Endothelial cell (in vitro differentiated cells): ENCODE measurements at places on chromosomes 2 and 18.
A peak's percentile ranks its signal among the peaks of the same experiment; 100 is the strongest.

DNA sequence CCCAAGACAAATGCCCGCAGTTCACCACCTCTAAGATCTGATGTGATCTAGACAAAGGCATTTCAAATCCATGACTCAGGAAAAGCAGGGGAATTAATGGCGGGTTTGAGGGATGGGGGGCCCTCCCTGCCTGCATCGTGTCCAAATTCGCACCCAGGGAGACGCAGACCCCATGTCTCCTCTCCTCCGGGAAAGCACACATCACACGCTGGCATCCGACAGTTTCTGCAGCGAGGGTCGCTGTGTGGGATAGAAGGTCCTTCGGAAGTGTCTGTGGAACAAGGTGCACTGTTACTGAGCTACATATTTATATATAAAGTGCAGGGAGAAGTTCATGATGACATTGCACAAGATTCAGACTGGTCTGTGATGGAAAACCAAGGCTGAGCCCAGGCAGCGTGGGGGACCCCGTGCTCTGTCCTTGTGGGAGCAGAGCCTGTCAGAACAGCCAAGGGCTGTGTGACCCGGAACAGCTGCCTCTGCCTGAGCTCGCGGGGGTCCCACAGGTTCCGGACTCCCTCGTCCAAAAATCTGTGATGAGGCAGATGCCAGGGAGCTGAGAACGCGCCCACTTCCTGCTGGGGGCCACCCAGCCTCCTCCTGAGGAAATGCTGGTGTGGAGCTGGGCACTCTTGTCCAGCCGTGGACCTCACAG lies 82.3 kb upstream of the CTDP1 start:
- peaks cover 7% of the 10 kb centered on the region for H3K36me3 ChIP-seq
- H3K27ac ChIP-seq = no peak overlapping the region
- peaks cover 37% of the 10 kb centered on the region for H3K4me1 ChIP-seq

GRCh38 chr2:14544247-14544646 lies 88.3 kb upstream of the LRATD1 start:
- H3K4me3 ChIP-seq = no peak overlapping the region
- no peaks in the 10 kb centered on the region for H3K4me1 ChIP-seq
- H3K27ac ChIP-seq = no peak overlapping the region
- H3K27me3 ChIP-seq = peaks cover 2% of the 10 kb centered on the region

DNA sequence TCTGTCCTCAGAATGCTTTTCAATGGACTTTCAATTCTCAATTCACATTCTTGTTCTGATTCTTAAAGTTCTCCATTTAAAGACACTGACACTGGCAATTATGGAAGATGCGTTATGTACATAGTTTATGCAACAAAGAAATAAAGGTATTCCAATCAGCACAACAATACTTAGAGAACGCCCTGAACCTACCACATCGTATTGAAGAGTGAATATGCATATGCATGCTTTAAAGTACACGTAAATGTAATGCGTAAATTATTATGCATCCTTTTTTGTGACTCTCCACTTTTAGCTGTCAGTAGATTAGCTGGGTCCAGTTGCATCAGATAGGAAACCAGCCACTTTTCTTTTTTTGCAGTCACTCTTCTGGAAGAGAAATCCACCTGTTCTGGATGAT lies 83.5 kb downstream of the RBM43 start:
- no peak for DNase-seq
- H3K4me3 ChIP-seq = no peak overlapping the region
- H3K27ac ChIP-seq = no peak overlapping the region
- H3K27me3 ChIP-seq = no peaks in the 10 kb centered on the region

DNA sequence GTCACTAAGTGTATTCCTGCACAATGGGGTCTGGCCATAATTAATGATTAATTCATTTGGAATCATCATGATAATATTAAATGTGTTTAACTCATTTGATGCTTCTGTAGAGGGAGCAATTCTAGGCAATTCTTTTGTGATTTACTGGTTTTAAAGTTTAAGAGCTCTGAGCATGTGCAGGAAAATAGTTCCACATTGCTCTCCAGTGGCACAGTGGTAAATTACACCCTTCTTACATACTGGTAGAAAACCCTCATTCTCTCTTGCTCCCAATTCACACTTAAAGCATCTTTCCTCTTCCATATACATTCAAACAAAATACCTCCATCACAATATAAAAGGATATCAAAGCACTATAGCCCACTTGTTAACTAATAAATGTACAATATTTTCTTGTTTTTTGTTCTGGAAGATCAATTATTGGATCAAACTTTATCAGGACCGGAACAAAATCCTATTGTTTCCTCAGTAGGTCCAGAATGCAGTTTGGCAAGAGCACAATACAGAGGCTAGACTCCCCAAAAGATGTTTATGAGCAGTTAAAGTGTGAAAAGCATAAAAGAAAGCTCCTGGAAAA lies 844.3 kb downstream of the MBD2 start:
- no peaks in the 10 kb centered on the region for H3K36me3 ChIP-seq
- H3K27me3 ChIP-seq = no peaks in the 10 kb centered on the region
- H3K27ac ChIP-seq = no peak overlapping the region
- no peak overlapping the region for H3K4me3 ChIP-seq
- DNase-seq = peak; percentile 6

- no peak overlapping the region for H3K4me3 ChIP-seq
- peaks cover 3% of the 10 kb centered on the region for H3K27me3 ChIP-seq
- H3K4me1 ChIP-seq = no peaks in the 10 kb centered on the region
Observed at GRCh38 chr2:213640738-213641425, 356.6 kb downstream of the SPAG16 start.

DNA sequence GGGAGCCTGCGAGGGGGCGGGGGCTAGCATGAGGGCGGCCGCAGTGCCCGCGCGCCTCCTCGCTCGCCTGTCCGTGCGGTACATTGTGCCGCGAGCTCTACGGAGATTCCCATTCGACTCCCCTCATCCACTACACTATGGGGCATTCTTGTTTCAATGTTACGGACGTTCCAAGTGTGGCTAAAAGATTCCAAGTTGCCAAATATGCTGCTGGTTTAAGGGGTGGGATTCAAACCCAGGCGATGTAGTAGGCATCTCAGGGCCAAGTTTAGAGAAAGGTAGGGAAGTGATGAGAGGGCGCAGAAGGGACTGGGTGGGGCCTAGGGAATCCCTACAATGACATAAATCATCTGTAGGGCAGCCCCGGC lies 10.0 kb upstream of the CRYBA2 start:
- H3K27me3 ChIP-seq = peaks cover 26% of the 10 kb centered on the region
- no peak overlapping the region for H3K27ac ChIP-seq
- peaks cover 7% of the 10 kb centered on the region for H3K4me1 ChIP-seq
- no peak overlapping the region for H3K4me3 ChIP-seq
- DNase-seq = no peak

DNA sequence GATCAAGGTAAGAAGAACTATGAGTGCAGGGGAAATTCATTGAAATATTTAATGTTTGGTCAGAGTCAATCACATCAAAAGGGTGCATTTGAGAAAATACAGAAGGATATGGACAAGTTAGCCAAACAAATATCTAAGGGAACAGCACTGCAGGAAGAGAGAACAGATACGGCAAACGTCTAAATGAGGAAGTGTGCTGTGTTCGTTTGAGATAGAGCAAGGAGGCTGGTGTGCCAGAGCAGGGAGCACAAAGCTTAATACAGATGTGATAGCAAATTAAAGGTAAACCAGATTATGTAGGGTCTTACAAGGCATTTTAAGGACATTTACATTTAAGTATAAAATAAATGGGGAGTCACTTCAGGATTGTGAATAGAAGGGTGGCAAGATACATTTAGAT lies 241.3 kb upstream of the ZNF804A start:
- no peak overlapping the region for H3K27ac ChIP-seq
- H3K27me3 ChIP-seq = no peaks in the 10 kb centered on the region
- no peaks in the 10 kb centered on the region for H3K36me3 ChIP-seq
- H3K4me1 ChIP-seq = no peaks in the 10 kb centered on the region

DNA sequence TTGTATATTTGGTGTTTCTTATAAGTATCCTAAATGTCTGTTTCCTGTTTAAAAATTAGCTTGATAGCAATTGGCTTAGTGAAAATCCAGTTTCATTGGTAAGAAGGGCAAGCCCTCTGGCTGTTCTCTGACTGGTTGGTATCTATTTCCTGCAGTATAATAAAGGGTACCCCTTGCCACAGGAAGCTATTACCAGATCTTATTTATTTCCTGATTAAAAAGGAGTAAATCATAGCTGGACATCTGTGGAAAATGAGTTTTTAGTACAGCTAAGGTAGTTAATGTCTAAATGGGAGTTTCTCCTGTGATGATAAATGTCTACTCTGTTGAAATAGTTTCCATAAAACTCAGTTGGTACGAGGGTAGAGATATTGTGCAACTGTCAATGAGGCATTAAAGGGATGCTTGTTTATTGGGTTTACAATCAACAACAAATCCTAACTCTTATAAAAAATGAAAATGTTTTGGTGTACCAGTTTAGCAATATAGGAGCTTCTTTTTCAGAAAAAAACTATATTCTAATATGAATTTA lies 58.7 kb downstream of the FASTKD2 start:
- H3K36me3 ChIP-seq = no peaks in the 10 kb centered on the region
- peaks cover 1% of the 10 kb centered on the region for H3K27me3 ChIP-seq
- H3K4me1 ChIP-seq = peaks cover 16% of the 10 kb centered on the region
- H3K4me3 ChIP-seq = no peak overlapping the region
- no peak for DNase-seq
- H3K27ac ChIP-seq = no peak overlapping the region

GRCh38 chr2:204842661-204843485 lies 297.6 kb downstream of the PARD3B start:
- H3K27me3 ChIP-seq = no peaks in the 10 kb centered on the region
- DNase-seq = no peak
- H3K4me3 ChIP-seq = no peak overlapping the region
- no peak overlapping the region for H3K27ac ChIP-seq
- no peaks in the 10 kb centered on the region for H3K36me3 ChIP-seq
- H3K4me1 ChIP-seq = no peaks in the 10 kb centered on the region

DNA sequence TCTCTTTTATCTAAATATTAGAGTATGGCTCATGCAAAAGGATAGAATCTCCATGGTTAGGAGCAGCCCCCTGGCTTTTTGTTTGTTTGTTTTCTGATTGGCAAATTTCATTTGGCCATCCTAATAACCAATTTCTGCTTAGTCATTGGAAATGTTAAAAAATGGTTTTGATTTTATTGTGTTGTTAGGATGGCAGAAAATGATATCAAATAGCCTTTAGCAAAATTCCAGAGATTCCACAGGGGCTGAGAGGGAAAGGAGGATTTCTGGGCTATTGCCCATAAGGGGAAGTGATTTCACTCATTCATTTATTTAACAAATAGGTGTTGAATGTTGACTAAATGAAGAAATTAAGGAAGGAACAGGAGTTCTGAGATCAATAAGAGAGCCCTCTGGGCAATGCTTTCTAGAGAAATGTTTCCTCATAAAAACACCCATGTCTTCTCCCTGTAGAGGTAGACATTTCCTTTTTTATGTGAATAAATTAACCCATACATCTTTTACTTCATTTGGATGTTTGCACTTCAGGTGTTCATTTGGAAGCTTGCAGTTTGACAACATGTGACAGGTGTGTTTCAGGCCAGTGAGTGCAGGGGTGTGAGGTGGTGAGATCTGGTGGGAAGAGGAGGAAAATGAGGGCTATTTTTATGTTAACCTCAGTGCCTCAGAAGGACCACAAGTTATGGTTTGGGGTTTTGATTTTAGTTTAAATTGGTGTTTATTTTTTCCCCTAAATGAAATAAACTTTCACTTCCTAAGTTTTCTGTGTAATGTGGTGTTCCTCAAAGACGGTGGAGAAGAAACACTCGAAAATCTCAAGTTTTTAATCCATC lies 61.7 kb upstream of the EPC2 start:
- H3K27me3 ChIP-seq = no peaks in the 10 kb centered on the region
- no peak overlapping the region for H3K4me3 ChIP-seq
- no peaks in the 10 kb centered on the region for H3K4me1 ChIP-seq
- no peak for DNase-seq
- H3K36me3 ChIP-seq = no peaks in the 10 kb centered on the region
- H3K27ac ChIP-seq = no peak overlapping the region

DNA sequence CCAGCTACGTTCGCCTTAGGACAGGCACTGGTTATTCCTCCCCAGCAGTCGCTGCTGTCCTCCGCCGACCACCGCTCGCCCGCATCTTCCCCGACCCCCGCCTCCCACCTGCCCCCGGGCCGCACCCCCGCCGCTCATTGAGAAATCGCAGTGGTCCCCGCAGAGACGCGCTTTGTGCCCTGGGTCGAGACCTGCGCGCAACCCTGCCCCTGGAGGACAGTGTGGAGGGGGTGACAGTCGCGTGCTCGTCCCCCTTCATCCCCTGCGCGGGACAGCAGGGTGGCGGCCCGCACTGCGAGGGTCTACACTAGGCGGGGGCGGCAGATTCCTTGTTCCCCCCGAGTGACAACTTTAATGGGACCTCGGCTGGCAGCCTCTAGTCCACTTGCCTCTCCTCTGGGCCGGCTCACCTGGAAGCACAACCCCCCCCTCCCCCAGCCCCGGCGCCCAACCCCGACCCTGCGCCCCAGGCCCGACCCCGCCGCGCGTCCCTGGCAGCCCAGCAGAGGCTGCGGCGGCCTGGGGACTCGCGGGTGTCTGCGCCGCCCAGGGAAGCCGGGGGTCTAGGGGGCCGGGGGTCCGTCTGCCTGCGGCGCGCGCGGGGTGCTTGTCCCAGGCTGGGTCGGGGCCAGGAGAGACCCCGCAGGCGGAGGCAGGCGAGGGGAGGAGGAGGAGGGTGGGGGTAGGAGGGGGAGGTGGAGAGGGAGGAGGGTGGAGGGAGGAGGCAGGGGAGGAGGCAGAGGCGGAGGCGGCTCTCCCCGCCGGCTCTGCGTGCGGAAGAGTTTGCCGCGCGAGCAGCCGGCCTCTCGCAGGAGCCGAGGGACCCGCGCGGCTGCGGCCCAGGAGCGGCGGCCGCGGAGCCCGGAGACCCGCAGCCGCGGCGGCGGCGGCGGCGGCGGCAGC lies at the start of gene NPAS2:
NPAS2 (plus strand) TSS at position 770 of the 903 bp plus-strand sequence. CDS start 84,616 bp downstream, outside the sequence.
- H3K4me1 ChIP-seq = peaks cover 31% of the 10 kb centered on the region
- H3K4me3 ChIP-seq = peak within 1 kb of the TSS; percentile 95
- peaks cover 7% of the 10 kb centered on the region for H3K27me3 ChIP-seq
- peak within 1 kb of the TSS; percentile 64 for H3K27ac ChIP-seq

DNA sequence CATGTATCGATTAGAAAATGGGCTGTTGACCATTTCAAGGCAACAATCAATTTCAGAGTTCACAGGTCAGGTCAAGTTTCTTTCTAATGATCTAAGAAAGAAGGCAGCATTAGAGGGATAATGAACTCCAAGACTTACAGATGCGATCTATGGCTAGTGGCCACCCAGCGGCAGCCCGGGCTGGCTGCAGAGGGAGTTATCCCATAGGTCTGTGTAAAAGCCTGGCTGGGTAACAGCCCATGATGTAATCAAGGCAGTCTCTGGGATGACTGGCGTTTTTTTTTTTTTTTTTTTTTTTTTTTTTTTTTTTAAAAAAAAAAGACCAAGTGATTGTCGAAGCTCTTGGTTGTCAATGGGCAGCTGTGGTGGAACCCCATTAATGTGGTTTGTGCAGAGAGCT lies 171.1 kb upstream of the SKOR2 start:
- peaks cover 6% of the 10 kb centered on the region for H3K27me3 ChIP-seq
- no peak overlapping the region for H3K4me3 ChIP-seq
- H3K36me3 ChIP-seq = no peaks in the 10 kb centered on the region
- no peak overlapping the region for H3K27ac ChIP-seq
- H3K4me1 ChIP-seq = peaks cover 11% of the 10 kb centered on the region
- DNase-seq = no peak

DNA sequence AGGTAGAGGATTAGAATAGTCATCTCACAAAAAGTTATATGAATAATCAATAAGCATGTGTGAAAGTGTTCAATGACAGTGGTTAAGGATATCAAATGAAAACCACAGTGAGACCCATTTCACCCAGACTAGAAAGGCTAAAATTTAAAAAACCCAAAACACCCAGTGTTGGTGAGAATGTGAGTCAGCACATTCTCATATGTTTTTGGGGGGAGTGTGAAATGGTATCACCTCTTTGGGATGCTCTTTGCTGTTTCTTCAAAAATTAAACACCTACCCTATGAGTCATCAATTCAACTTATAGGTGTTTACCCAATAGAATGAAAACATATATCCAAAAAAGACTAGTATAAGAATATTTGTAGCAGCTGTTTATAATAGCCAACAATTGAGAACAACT lies 69.8 kb downstream of the MAP3K20 start:
- H3K4me3 ChIP-seq = no peak overlapping the region
- peaks cover 6% of the 10 kb centered on the region for H3K4me1 ChIP-seq
- no peak overlapping the region for H3K27ac ChIP-seq
- no peak for DNase-seq
